Activated T-cell treated with anti-CD3 and anti-CD28 coated beads for 4 hours (primary cell): ENCODE measurements at places on chromosomes 5 and 9.

GRCh38 chr5:26569241-26569928 is 469.0 kb downstream of the CDH9 start:
- DNase-seq: no peak

DNA sequence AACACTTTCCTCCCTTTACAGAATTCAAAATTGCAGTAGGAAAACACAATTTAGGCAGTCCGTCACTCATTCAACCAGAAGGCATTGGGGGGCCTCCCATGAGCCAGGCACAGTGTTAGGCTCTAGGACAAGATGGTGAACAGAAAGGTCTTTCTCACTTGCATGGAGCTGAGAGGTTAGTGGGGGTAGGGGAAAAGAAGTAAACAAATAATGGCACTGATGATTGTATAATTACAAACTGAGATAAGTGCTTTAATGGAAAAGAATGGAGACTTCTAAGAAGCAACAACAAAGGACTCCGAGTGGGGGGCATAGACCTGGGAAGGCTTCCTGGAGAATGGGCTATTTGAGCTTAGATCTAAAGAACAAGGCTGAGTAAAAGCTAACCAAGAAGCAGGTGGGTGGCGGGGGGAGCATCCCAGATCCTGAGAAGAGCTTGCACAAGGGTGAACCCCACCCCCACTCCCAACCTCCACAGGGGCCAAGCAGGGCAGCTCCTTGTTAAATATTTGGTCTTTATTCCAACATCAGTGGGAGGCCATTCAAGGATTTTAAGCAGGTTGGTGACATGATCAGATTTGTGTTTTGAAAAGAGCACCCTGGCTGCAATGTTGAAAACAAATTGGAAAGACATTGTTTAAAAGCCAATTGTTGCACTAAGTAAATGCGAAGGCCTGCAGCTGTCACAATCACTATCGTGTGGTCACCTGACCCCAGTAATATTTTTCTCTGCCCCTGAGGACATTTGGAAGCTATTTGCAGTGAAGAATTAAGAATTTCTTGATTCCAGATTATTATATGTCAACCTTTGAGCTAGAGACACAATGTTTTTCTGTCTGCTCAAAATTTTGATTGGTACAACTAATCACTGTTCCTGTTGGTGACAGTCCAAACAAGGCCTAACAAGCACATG is 73.9 kb upstream of the EFNA5 start:
- DNase-seq: no peak

- DNase-seq: no peak
Observed at GRCh38 chr9:13728917-13729811, 449.7 kb upstream of the MPDZ start.

GRCh38 chr5:40627706-40628105 is 52.0 kb upstream of the PTGER4 start:
- no peak for DNase-seq

DNA sequence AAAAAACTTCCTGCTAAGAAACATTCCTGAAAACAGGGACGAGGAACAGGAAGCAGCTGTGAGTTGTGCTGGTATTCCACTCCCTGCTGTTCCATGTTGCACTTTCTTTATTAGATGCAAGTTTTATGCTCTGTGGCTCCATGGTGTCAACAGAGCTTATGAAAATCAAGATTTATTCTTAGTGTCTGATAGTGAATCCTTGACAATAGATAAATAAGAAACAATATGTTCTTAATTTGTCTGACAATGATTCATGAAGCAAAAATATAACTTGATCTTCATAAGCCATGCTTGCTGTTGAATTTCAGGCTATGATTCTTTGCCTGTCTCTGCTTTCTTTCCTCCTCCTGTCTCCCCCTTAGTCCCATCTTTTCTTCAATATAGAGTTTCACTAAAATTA is 119.6 kb downstream of the DROSHA start:
- DNase-seq: no peak

- DNase-seq: no peak
Observed at GRCh38 chr5:1545126-1545804, 21.5 kb upstream of the LPCAT1 start.

GRCh38 chr5:124634741-124635323 is 111.6 kb downstream of the ZNF608 start:
- no peak for DNase-seq

- DNase-seq: no peak
Observed at GRCh38 chr5:55027595-55027994, 3.5 kb downstream of the GZMK start.

- DNase-seq: no peak
Observed at GRCh38 chr9:133815781-133816180, 77.6 kb upstream of the SARDH start.

DNA sequence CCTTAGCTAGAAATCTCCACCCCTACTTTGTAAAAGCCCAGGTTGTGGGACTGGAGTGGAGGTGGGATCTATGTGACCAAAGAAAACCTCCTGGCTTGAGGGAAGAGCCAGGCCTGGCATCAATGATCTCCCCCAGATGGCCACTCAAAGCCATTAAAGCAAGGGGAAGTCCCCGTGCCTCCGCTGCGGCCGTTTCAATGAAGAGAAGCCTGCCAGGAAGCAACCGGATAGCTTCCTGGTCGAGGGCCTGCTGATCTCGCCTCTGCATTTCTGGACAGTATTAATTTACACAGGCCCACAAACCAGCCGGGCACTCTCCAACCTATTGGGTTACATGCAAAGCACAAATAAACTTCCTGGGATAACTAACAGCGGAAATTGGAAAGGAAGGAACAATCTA is 160.5 kb upstream of the MSX2 start:
- DNase-seq: no peak

DNA sequence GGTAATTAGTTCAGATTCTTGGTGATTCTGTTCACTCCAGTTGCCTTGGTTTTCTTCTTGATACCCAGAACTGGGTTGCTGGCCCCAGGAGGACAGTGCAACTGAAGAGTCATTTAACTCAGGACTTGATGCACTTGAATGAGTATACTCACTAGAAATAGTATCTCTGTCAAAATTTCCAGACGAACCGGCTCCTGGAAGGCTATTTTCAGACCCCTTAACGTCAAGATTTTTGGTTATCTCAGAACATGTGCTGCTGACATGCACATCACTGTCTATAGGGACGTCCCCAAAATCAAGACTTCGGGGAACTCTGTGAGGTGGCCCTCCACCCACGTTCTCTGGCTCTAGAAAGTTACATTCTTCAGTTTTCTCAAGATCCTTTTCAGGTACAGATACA is 56.7 kb upstream of the PCA3 start:
- no peak for DNase-seq

GRCh38 chr9:72012646-72013045 is 47.8 kb downstream of the C9orf57 start:
- no peak for DNase-seq

DNA sequence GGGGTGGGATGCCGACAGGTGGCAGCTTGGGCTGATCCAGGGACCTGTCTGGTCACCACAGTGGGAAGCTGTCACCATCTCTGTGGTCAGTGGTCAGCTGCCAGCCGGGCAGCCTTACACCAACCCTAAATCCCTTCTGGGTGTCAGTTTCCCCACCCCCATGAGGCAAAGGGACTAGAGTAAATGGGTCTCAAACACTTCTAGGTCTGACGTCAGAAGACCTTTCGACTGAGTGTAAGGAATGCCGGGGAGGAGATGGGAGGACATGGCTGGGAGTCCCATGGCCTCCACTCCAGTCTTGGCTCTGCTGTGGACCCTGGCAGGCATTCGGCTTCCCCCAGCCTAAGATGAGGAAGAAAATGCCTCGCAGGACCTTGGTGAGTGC is 40.3 kb upstream of the SLC25A51 start:
- no peak for DNase-seq

DNA sequence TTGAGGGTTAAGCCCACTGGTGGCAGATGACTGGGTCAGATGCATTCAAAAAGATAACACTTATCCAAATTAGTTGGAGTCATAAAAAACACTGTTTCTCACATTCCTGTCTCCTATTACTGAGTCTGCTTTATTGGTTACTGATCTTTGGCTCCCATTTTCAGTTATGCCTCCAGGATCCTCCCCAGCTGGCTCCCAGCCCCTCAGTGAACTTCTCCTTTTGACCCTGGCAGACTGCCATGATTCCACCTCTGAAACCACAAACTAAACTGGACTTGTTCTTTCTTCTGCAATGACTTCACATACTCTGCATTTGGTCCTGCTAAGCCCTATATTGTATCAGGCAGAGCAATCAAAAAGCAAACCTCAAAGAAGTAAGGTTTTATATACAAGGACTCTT is 860.8 kb upstream of the DMAC1 start:
- DNase-seq: no peak

- DNase-seq: no peak
Observed at GRCh38 chr5:30499402-30499801, 694.1 kb upstream of the CDH6 start.

DNA sequence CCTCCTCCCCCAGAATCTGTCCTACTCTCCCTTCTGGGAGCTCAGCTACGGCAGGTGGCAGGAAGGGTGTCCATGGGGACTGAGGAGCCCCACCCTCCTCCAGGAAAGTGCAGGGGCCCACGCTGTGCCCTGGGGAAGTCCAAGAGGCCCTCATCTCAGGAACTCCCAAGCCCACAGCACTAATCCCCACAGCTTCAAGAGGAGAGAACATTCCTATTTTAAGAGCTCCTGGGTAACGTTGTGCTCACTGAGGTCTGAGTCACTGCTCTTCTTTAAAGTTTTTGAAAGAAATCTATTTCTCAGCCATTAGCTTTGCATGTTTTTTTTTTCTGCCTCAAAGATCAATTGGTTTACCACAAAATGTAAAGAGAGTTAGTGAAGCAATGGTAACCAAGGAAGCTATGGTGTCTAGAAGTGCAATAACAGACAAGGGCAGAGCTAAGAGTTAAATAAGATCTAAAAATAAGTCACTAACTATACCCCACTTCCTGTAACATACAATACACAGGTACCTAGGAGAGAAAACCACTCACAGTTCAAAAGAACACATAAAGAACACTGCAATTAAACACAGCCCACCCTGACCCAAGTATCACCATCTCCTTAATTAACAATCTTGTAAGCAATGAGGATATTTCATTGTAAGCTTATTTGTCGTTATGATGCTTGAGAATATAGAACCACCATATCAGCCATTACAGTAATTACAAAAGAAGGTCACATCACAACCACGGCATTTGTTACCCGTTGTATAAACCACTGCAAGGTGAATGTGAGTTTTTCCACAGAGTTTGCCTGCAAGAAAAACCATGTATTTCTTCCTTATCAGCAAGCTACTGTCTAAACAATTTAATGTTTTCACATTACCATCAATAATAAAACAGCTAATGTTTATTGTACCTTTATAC is 382.3 kb upstream of the SLC30A5 start:
- DNase-seq: no peak

- no peak for DNase-seq
Observed at GRCh38 chr5:10854506-10855277, 93.7 kb upstream of the DAP start.

DNA sequence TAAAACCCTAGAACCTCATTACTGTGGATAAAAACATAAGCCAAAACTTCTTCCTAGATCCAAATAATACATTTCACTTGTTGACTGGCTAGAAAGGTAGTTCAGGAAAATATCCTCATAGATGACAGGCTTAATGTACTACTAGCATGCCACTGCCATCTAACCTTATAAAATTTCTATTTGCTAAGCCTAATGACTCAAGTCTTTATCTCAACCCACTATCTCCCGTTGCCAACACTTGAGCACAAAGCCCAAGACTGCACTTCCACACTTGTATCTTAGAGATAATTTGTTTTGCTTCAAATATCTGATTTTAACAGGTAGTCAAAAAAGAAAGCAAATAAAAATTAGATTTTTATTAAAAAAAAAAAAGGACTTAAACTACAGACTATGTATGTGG is 42.7 kb downstream of the FBXL17 start:
- no peak for DNase-seq

DNA sequence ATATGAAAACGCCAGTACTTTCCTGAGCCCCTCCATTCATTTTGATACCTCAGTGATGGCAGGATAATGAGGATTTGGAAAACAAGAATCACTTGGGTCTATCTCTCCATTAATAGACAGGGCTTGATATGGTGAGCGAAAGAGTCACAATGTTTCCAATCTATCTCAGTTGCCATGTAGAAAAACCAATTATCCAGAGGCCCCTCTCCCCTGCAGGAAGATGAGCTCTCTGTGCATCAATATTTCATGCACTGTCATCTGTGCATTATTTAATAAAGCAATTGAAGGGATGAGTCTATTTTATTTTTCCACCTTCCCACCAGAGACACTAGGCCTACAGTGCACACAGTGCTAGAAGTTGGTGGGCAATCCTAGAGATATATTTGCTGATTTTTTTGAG is 326.9 kb downstream of the SPOCK1 start:
- DNase-seq: no peak

- no peak for DNase-seq
Observed at GRCh38 chr9:105438141-105438806, 9.6 kb upstream of the FSD1L start.

DNA sequence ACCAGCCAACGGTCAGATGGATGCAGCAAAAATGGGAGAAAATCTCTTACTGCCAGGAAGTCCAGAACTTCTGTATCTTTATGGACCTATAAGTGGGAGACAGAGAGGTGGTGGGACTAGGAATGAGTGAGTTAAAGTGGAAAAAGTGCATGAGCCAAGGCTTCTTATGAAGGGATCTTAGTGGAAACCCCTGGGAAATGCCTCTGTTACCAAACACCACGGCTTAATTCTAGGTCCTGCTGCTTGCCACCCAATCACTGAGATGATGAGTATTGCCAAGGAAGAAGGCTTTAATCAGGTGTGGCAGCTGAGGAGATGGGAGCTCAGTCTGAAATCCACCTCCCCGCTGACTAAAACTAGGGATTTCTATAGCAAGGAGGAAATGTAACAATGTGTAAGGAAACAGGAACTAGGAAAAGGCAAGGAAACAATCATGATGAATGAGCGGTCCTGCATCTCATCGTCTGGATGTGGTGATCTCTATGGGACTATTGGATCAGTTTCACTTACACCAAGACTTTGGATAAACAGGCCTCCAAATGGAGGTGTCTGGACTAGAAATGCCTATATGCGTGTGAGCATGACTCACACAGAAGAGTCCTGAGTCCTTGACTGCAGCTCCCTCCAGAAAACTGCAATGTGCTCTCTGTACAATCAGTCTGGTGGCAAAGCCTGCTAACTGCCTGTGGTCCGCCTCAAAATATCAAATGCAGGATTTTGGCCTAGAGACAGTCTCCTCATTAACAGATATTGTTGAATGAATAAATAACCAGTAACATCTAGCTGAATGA is 98.2 kb upstream of the PRR16 start:
- DNase-seq: no peak

DNA sequence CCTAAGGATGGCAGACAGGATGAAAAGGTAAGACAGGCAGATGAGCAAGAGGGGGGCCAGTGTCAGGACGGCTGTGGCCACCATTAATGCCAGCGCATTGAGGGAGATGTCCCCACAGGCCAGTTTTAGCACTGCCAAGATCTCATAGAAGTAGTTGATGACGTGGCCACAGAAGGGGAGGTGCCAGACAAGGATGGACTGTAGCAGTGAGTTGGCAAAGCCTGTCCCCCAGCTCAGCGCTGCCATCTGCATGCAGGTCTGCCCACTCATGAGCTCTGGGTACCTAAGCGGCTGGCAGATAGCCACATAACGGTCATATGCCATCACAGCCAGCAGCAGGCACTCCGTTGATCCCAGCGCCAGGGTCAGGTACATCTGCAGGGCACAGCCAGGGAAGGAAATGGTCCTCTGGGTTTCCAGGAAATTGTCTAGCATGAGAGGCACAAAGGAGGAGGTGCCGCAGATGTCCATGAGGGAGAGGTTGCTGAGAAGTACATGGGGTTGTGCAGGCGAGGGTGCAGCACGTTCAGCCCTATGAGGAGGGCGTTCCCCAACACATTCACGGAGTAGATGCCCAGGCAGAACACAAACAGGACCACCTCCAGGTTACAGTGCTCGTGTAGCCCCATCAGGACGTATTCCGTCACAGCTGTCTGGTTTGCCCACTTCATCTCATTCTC is 10.8 kb downstream of the OR13J1 start:
- no peak for DNase-seq
